ENCODE measurements at places on chromosomes 11 and 22. TPM values are rescaled to one million over a fixed set of nuclear protein-coding genes. Genes with fewer than 3 reads are reported as not detected.

- H3K4me1 ChIP-seq: no peaks in the 10 kb centered on the region
- no peaks in the 10 kb centered on the region for H3K36me3 ChIP-seq
- H3K27me3 ChIP-seq: peaks cover 19% of the 10 kb centered on the region
- H3K27ac ChIP-seq: no peak overlapping the region
- H3K4me3 ChIP-seq: no peak overlapping the region
Observed at GRCh38 chr11:94342250-94342649, 37.9 kb downstream of the IZUMO1R start.

DNA sequence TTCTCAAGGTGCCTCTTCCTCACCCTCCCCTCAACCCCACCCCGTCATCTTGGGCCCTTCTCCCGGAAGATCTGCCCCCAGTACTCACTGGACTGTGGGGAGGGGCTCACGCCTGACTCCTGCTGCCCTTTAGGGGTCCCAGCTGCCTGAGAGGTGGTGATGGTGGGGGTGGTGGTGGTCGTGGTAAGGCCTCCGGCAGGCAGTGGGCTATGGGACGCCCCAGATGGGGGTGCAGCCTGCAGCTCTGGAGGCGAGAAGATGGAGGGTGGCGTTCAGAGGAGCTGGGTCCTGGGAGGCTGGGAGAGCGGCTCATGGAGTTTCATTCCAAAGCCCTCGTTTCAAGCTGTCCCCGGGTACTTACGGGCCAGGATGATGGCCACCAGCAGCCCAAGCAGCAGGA lies 820 bp downstream of the MFRP start:
- peaks cover 3% of the 10 kb centered on the region for H3K27me3 ChIP-seq
- no peak overlapping the region for H3K4me3 ChIP-seq
- H3K4me1 ChIP-seq: peaks cover 12% of the 10 kb centered on the region

- peaks cover 37% of the 10 kb centered on the region for H3K4me1 ChIP-seq
- no peaks in the 10 kb centered on the region for H3K36me3 ChIP-seq
- no peak overlapping the region for H3K27ac ChIP-seq
- peak; percentile 47 for DNase-seq
Observed at GRCh38 chr11:121240650-121241303, 51.8 kb upstream of the SC5D start.

The FZD4 gene
- 21.3 TPM for total RNA-seq

The SLC1A2 gene
- total RNA-seq: 1.2 TPM

The MIOX gene
- total RNA-seq: not detected

The SYNGR1 gene
- 6.1 TPM for total RNA-seq
